ENCODE measurements at places on chromosomes 7 and 10.
A peak's percentile ranks its signal among the peaks of the same experiment; 100 is the strongest.

GRCh38 chr10:75408911-75409885 is 7.6 kb upstream of the ZNF503 start:
- peak; percentile 40 for DNase-seq

GRCh38 chr7:28654110-28654509 is 241.8 kb downstream of the CREB5 start:
- DNase-seq = no peak

GRCh38 chr10:95431900-95432342 is 129.2 kb downstream of the SORBS1 start:
- DNase-seq = no peak

DNA sequence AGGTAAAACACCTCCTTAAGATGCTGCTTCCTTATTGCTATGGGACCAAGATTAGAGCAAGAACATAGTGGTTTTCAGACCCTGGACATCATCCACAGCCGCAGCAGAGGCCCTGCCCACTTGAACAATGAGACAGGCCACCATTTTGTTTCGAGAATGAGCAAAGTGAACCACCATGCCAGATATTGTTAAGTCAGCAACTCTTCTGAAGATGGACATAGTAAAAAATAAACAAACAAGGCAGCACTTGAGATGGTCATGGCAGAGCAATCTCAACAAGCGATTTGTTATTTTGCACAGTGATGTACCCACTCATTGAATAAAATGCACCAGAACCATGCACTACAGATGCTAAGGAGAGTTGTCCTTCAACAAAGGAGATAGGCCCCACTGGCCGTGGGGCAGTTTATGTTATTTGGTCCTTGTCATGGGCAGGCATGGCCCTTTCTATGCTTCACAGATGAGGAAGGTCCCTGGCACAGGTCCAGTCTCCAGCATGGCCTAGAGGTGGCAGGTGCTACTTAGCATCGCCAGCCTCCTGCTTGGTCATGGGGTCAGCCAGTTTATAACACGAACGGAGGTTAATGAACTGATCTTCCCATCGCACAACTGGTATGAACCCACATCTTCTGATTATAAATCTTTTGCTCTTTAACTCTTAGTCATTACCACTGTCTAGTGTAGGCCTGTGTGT is 44.1 kb downstream of the IKZF1 start:
- no peak for DNase-seq

DNA sequence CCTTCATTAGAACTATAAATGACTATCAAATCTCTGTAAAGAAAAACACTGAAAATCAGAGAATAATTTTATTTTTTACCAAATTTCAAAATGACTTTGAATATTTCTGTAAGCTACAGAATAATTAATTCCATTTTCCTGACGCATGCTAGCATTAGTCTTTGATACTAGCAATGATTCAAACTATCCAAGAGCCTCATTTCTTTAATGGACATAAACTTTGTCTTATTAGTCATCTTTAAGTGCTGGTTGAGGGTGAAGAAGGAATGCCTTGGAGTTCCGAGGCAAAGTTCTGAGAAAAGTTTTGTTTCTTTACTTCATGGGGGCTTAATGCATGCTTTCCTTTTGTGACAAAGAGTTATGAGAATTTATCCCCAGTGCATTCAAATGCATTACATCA is 137.3 kb downstream of the AGMO start:
- DNase-seq = no peak

- no peak for DNase-seq
Observed at GRCh38 chr7:42928754-42929153, 3.2 kb downstream of the PSMA2 start.

- no peak for DNase-seq
Observed at GRCh38 chr7:117008886-117009531, 55.7 kb downstream of the ST7 start.

DNA sequence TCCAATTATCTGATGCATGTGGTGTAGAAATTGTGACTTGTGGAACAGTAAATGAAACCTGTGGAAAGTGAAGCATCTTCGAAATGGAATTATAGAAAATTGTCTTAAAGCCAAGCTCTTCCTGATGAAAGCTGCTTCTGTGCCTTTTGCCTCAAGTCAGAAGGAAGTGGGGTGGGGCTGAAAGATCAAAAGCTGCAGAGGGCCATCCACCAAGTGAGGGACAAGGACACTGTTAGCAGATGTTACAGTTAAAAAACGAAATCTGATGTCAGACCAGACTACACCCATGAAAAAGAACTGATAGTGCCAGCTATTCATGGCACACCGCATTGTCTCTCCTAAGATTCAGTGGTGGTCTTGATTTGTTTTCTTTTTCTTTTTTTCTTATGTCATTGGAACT is 23.8 kb upstream of the WASL start:
- no peak for DNase-seq

GRCh38 chr7:105988276-105988675 is 25.2 kb downstream of the CDHR3 start:
- DNase-seq = no peak

DNA sequence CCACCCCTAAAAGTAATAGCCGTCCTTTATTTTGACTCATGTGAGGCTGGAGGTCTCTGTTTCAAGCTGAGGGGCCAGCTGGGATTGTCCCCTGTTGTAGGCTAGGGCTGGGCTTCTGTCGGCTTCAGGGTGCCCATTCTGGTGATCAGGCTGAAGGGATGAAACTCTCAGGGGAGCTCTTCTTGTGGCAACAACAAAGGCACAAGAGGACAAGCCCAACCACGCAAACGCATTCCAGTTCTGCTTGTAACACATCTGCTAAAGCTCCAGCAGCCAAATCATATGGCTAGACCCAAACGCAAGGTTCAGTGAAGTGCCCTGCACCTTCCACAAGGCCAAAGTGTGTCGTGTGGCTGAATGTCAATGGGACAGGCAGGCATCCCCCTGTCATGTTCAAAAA is 405.7 kb downstream of the INHBA start:
- DNase-seq = no peak

DNA sequence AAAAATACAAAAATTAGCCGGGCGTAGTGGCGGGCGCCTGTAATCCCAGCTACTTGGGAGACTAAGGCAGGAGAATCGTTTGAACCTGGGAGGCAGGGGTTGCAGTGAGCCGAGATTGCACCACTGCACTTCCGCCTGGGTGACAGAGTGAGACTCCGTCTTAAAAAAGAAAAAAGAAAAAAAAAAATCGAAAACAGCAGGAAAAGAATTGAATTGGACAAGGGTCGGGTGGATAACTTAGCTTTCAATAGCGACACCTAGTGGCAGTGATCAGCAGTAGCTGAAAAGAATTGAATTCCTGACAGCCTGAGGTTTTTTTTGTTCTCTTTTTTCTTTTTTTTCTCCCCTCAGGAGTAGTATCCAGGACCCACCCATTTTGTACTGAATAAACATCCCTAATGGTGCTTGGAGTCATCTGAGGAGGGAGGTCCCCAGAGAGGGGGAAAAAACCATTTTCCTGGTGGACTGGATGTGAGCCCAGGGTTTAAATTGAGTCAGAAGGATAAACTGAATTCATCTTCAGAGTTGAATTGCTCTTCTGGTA is 55.1 kb downstream of the CYCS start:
- DNase-seq = peak; percentile 47

- DNase-seq = no peak
Observed at GRCh38 chr7:20561466-20561865, 54.0 kb upstream of the ABCB5 start.

- DNase-seq = no peak
Observed at GRCh38 chr10:97781618-97782331, 10.0 kb upstream of the SFRP5 start.

DNA sequence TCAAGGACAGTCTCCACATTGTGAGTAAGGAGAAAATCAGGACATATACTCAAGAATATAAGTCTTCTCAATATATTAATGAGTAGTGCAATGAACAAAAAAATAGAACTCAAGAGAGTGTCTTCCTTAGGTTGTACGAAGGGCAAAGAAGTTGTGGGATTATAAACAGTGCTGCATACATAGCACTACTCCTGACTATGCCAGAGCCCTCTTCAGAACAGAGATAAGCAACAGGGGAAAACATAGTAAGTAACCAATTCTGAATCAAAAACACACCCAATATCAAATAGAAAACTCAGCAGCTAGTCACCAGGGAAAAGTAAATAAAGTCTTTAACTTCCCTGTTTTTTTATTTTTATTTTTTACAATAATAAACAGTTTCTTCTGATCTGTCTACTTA is 10.6 kb downstream of the ARHGAP21 start:
- no peak for DNase-seq

- DNase-seq = no peak
Observed at GRCh38 chr10:63236113-63236935, 103.2 kb downstream of the NRBF2 start.

DNA sequence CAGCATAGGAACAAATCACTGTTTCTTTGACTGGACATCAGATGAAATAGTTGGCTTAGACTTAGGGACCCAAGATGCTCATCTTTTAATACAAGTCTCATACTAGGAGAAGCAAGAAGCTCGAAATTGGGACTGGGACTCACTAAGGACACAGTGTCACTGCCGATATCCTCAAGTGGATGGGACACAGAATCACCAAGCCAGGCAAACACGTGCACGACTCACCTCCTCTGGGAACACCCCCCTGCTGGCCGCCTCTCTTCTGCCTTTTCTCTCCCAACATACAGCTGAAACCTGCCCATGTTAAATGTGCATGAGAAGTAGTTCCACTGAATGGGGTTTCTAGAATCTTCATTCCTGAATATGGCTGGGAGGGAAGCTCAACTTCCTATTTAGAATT is 106.6 kb upstream of the FAM204A start:
- DNase-seq = no peak

- no peak for DNase-seq
Observed at GRCh38 chr10:71989661-71990454, 25.7 kb downstream of the CHST3 start.

- DNase-seq = no peak
Observed at GRCh38 chr10:13056456-13057077, 43.4 kb upstream of the OPTN start.

DNA sequence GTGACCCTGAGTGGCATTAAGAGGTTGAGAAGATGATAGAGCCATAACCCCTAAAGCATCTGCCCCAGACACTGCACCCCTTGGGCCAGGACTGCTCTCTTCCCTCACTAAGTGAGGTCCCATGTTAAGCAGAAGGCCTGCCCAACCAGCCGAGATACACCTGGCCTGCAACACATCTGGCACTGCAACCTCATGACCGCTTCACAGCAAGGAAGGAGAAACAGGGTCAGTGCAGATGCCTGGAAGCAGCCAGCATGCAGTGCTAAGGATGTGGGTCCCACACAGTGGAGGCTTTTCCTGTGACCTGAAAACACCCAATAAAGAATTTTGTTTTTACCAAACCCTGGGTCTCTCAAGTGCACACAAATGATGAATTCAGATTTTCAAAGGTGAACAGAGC is 7.4 kb downstream of the NOD1 start:
- DNase-seq = no peak

- DNase-seq = no peak
Observed at GRCh38 chr10:11299125-11299524, 281.5 kb downstream of the CELF2 start.

GRCh38 chr10:122558452-122558851 is 2.1 kb upstream of the DMBT1 start:
- no peak for DNase-seq

- DNase-seq = no peak
Observed at GRCh38 chr7:471866-472639, 47.6 kb downstream of the PDGFA start.

DNA sequence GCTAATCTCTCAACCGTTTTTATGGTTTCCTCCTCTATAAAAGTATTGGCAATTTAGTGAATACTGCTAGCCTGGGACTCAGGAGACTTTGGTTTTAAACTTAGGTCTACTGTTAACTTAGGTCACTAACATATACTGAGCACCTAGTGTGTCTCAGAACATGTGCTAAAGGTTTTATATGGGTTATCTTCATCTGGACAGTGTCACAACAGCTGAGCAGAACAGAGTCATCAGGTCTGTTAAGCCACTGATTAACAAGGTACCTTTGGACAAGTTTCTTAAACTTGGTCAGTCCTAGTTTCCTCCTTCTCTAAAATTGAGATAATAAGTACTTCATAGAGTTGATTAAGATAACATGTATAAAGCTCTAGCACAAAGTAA is 30.6 kb downstream of the NET1 start:
- DNase-seq = no peak

DNA sequence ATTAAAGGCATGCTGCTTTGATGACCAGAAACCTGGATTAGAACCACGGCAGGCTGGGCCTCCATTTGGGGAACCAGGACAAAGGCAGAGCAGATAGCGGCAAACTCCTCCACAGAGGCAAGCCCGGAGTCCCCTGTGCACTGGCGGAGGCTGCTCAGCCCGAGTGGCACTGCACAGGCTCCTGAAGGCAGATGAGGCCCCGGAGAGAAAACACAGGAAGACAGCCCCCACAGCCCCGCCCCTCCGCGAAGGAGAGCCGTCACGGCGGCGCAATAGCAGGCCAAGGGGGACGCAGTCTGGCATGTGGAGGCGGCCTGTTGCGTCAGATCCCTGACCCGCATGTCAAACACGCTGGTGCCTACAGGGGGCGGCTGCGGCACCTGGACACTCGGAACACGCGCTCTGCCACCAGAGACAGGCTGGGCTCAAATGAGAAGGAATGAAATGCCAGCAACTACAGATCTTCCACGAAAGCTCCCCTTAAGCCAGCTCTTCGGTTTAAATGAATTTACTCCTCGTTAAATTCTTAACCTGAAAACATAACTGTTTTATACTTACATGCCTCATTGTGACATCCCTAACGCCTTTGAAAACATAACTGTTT is 128.5 kb downstream of the MAD1L1 start:
- DNase-seq = peak; percentile 86

- DNase-seq = no peak
Observed at GRCh38 chr10:96614515-96614914, 27.7 kb upstream of the TM9SF3 start.

GRCh38 chr7:88200789-88201188 is 19.0 kb downstream of the SRI start:
- DNase-seq = no peak

DNA sequence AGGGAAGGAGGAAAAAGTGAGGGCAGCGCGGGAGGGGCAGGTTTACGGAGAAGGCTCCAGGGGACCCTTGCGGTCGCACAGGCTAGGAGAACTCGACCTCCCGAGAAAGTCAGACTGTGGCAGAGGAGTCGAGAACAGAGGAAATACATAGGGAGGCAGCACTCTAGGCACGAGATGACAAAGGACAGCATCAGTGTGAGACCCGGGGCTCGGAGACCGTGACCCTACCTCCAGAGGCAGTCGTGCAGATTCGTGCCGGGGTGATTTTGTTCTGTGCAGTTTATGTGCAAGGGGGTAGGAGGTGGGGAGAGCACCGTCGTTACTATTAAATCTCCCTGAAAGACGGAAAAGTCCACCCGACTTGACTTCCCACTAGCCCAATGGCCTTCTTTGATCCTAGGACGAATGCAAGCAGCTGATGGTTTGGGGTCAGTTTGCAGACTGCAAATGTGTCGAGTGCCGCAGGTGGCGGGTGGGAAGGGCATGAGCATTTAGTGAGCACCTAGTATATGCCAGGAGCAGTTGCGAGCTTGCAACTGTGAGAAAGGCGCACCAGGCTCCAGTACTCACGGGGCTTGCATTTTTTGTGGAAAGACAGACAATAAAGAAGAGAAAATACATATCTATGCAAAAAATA is 674 bp upstream of the OSBPL3 start:
- DNase-seq = peak; percentile 39

- no peak for DNase-seq
Observed at GRCh38 chr7:82527851-82528250, 84.3 kb upstream of the CACNA2D1 start.

GRCh38 chr7:131145026-131145425 is 182.7 kb upstream of the MKLN1 start:
- DNase-seq = no peak

- peak; percentile 34 for DNase-seq
Observed at GRCh38 chr10:103192089-103192450, 1.0 kb downstream of the NT5C2 start.
